ENCODE measurements at places on chromosomes 5 and 9.

- DNase-seq: no peak
These were observed 458.1 kb upstream of the CDH18 start for GRCh38 chr5:20446121-20446520.

DNA sequence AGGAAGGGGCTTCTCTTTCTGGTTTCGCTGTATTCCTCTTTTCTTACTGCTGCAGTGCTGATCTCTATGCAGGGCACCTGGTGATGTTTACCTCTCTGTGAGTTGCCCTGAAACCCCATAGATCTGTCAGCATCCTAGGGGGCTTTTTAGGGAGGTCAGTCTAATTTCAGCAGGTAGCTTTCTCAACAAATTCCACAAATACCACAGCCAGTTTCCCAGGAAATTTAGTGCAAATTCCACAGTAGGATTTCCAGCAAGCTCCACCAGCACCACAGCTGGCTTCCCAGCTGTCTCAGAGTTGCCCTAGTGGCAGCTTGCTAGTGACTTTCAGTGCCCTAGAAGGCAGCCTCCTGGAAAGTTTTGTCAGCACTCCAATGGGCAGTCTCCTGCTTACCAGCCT lies 379.1 kb upstream of the SMC2 start:
- DNase-seq: peak; percentile 46

DNA sequence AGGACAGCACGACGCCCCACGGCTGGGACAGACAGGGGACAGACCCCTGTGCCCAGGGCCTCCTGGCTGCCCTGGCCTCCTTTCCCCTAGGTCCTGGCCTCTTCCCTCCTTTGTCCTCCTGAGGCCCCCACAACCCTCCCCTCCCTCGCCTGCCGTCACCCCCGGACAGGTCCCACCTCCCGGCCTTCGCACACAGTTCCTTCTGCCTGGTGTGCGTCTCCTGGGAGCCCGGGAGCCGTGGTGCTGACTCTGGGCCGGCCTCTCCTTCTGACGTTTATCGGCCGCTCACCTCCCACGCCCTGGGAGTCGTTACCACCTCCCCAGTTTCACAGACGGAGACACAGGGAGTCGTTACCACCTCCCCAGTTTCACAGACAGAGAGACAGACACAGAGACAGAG lies 25.1 kb upstream of the NOTCH1 start:
- DNase-seq: no peak

DNA sequence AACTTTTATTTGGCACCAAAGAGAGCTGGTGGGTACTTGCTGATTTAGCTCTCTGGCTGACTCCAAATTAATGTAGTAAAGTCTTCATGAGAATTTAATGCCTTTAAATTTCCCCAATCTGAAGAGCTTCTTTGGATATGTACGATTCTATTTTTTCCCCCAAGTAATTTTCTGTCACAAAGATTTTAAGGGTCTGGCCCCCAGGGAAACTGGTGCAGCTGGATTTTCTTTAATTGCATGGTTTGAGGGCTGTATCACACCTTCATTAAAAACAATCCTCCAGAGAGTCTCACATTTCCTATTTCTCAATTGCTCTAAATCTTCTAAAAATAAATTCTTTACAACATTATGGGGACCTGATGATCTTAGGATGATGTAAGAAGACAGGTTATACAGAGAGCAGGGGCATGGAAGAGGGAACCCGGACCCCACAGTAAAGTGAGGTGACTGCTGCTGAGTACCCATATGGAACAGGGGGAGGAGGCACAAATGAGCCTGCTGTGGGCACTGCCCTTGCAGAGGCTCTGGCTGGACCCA lies 158.9 kb downstream of the ENTREP1 start:
- DNase-seq: no peak

GRCh38 chr5:74288448-74289108 lies 351.9 kb downstream of the ENC1 start:
- DNase-seq: no peak

DNA sequence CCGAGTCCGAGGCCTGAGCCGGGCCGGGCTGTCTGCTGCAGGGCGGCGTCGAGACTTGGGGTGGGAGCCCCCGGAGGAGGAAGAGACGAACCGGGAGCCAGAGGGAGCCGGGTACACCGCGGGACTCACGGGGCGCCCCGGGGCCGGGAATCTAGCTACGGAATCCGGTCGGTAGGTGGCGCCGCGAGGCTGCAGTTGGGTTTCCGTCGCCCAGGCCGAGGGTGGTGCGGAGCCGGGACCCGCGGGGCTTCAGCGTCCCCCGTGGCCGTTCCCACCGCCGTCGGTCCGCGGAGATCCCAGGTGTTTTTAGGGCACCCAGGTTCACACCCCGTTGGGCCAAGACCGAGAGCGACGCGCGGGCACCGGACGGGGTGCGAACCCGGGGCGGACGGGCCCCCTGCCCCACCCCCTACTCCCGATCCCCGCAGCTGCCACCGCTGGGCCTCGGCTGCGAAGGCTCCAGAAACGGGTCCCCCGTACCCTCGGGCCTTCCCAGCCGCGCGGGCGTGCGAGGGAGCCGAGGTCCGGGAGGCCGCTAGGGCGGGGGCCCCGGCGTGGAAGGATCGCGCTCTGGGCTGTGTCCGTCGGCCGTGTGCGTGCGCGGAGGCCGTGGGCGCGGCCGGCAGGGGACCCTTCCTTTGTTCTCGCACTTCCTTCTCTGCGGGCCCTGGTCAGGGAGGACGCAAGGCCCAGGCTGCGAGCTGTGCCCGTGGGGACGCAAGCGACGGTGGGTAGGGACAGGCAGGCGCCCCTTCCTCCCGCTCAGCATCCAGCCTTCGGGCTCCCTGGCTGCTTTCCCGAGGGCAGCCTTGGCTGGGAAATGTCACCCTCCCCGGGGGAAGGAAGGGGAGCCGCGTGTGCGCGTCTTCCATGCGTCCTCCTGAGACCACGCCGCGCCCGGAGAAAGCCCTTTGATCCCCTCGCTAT lies 146.6 kb downstream of the GAPVD1 start:
- DNase-seq: peak; percentile 90

- no peak for DNase-seq
These were observed 186.9 kb upstream of the TUT7 start for GRCh38 chr9:86541014-86541570.

DNA sequence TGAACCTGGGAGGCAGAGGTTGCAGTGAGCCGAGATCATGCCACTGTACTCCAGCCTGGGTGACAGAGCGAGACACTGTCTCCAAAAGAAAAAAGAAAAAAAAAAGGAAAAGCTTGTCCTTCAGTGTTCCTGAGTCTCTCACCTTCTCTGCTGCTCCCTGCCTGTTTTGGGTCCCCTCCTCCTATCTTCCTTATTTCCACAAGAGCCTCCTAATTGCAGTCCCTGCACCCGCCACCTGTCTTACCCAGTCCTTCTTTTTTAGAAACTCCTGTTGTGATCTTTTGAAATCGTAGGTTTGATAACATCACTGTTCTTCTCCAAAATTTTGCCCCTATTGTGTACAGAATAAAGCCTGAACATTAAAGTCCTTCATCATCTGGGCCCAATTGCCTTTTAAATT lies 234.9 kb downstream of the SH3GL2 start:
- no peak for DNase-seq

GRCh38 chr5:155728146-155728856 lies 598.7 kb upstream of the SGCD start:
- peak; percentile 78 for DNase-seq

- no peak for DNase-seq
These were observed 979 bp downstream of the PCDHGA12 start for GRCh38 chr5:141431286-141431685.

GRCh38 chr9:33125461-33125860 lies 41.7 kb downstream of the B4GALT1 start:
- no peak for DNase-seq

DNA sequence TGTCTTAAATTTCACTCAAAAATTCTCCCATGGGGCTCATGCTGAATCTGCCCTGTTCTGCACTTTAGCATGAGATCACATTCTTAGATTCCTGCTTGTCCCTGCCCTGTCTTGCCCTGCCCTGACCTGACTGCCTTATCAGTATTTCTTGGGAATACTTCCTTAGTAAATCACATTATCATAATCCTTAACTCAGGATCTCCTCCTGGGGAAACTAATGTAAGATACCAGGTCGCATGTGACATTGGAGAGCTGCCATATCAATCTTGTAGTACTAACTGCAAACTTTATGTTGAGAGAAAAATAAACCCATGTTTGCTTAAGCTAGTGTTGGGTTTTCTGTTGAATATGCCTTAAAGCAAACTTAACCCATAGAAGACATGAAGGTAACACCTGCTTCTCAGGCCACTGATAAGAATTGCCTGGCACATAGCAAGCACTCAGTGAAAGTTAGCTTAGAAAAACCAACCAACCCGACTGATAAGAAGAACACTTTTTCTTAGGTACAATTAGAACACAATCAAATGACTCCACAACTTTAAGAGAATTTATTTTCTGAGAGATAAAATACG lies 53.3 kb downstream of the IL33 start:
- DNase-seq: no peak

GRCh38 chr9:133505901-133506652 lies 18.7 kb downstream of the MYMK start:
- DNase-seq: no peak

DNA sequence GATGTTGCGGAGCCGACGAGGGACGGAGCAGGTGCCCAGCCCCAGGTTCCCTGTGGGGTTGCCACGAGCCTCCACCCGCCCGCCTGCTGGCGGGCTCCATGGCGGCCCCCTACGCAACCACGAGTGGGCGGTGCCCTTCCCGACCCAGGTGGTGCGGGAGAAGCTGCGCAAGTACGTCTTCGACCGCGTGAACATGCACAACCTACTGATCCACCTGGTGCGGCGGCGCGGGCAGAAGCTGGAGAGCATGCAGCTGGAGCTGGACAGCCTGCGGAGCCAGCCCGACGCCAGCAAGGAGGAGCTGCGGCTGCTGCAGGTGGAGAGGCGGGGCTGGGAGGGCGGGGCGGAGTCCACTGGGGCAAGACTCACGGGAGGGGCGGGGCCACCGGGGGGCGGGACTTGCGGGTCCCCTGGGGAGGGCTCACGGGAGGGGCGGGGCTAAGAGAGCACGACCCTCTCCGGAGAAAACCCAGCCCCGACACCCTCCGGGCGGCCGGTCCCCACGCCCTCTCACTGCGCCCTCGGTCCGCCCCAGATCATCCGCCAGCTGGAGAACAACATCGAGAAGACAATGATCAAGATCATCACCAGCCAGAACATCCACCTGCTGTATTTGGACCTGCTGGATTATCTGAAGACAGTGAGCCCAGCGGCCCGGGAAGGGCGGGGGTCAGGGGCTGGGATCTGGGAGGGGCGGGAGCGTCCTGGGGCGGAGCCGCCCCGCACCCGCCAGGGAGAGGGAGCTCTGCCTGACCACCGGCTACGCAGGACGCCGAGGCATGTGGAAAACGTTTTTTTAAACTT lies 3.9 kb downstream of the CCDC183 start:
- DNase-seq: peak; percentile 96

- DNase-seq: no peak
These were observed 27.5 kb downstream of the ADAM19 start for GRCh38 chr5:157547941-157548512.

DNA sequence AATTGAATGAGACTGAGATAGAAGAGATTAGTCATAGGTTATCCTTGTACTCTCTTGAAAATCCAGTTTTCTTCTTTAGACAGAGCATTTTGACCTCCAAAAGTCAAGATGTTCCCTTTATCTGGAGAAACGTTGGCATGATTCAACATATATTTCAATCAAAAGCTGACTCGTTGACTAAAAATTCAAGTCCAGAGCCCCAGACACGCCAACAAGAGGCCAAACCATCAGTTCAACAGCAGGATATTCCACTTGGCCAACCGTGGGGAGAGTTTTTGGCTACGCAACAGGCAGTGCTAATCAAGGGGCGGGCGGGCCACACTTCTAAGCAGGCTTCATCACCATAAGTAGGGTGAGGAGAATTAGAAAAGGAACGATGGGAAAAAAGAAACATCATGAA lies 119.1 kb downstream of the SLIT3 start:
- no peak for DNase-seq

- DNase-seq: no peak
These were observed 356.5 kb upstream of the TUSC1 start for GRCh38 chr9:26034786-26035185.

DNA sequence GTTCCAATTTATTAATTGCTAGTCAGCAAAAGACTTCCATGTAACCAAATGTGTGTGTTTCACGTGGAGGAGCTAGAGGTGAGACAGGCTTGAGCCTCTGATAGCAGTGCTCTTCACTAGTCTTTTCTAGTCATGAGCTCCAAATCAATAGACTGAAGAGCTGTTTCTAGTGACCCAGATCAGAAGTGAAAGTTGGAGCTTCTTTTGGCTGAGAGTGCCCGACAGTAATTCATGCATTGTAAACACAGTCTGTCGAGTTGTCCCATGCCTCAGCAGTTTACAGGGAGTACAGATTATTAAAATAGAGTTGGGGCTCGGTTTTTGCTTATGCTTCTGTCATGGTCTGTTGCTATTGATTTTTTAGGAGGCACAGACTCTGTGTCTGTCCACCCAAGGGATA lies 793.1 kb downstream of the DTWD2 start:
- no peak for DNase-seq

- DNase-seq: no peak
These were observed 28.3 kb downstream of the CXXC5 start for GRCh38 chr5:139676406-139676805.

DNA sequence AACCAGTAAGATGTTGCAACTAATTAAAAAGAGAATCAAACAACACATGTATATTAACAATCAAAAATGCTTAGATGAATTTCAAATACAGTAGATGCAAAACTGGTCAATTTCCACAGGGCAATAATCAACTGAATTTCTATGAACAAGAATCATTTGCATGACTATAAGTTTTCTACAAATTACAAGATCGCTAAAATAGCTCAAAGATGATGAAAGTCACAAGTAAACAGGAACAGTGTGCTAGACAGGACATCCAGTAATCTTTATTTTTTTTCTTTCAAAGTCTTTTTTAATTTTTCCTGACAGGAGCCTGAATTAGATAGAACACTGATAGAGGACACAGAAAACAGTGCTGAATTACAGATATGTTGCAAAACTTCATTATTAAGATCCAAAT lies 608.2 kb upstream of the DAB2 start:
- DNase-seq: no peak

DNA sequence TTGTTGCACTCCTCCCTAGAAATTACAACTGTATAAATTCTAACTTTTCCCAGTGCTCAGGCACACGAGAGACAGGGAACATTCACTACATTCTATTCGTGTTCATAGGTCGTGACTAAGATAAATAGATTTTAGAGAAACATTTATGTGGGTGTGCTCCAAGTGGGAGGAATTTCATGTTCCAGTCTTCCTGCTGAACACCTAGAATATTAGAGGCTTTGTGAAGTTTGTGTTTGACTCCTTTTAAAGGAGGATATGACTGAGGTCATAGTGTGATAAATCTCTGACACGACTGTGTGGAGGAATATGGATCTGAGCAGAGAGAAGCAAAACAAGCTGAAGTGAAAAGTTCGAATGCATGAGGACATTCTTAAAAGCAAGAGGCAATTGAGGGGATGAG lies 355.3 kb downstream of the ZSWIM6 start:
- no peak for DNase-seq

GRCh38 chr5:80761176-80761575 lies 106.4 kb upstream of the DHFR start:
- DNase-seq: no peak

All from ecto neural progenitor cell (in vitro differentiated cells).